GM23248 (cell line): ENCODE measurements at places on chromosomes 3 and 15.

- no peak for DNase-seq
Observed at GRCh38 chr3:151890721-151891141, 17.3 kb downstream of the SUCNR1 start.

GRCh38 chr15:58396181-58396580 is 35.6 kb upstream of the LIPC start:
- DNase-seq: peak; percentile 98

DNA sequence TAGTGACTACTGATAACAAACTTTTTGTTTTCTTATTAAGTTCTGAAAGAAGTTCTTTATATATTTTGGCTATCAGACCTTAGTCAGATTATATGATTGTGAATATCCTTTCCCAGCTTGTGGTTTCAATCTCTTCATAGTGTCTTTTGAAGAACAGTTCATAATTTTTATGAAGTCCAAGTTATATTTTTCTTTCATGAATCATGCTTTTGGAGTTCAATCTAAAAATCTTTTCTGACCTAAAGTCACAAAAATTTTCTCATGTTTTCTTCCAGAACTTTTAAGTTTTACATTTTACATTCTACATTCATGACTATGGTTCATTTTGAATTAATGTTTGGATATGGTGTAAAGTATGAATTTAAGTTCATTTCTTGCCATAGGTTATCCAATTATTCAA is 34.2 kb upstream of the OCA2 start:
- peak; percentile 36 for DNase-seq

- no peak for DNase-seq
Observed at GRCh38 chr15:89809093-89809786, 5.4 kb downstream of the ANPEP start.

DNA sequence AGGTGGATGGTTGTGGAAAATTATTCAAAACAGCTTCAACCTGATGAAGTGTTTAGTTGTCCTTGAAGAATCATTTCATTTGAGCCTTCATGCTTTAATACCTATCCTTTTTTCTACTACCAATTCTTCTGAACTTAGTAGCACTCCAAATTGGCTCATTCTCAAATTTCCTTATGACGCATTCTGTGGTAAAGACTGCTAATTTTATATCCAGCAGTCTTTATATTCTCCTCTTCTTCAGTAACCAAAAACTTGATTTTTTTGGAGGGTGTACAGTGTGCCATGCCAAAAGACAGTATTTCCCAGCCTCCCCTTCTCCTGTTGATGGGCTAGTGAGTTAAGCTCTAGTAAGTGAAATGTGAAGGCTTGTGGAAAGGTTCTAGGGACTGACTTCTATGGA is 25.2 kb downstream of the CGNL1 start:
- DNase-seq: peak; percentile 20

DNA sequence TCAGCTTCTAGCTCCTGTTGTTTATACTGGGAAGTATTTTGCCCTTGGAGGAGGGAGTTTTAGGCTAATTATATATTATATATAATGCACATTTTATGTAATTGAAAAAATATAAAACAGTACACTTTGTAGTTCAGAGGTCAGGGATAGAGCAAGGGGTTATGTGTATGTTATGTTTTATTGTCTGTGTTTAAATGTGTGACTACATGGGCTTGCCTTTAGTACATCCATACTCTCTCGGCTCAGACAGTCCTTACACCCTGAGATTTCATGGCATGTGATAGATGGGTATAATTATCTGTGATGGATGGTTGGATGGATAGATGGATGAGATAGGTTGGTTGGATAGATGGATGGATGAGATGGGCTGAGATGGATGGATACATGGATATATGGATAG is 17.4 kb upstream of the ST3GAL6 start:
- no peak for DNase-seq

- peak; percentile 83 for DNase-seq
Observed at GRCh38 chr3:78887029-78887428, 880.8 kb downstream of the ROBO1 start.

- peak; percentile 65 for DNase-seq
Observed at GRCh38 chr3:56157693-56158362, 310.4 kb downstream of the ERC2 start.

DNA sequence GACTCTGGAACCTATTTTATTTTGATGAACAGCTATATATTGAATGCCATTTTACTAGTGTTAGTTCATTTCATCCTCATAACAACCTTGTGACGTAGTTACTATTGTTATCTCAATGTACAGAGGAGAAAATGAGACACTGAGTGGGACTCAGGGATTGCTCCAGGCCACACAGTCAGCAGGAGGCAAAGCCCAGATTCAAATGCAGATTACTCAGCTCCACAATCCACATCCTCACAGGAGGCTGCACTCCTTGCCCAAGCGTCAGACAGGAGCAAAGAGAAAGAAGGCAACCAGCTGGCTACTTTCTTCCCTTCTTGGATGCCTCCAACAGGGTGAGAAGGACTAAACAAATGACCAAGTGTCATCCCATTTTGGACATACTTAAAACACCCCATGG is 92.0 kb upstream of the CCDC54 start:
- DNase-seq: peak; percentile 55

GRCh38 chr15:83476066-83476465 is 28.9 kb downstream of the SH3GL3 start:
- no peak for DNase-seq

GRCh38 chr15:33194237-33194636 is 277 bp downstream of the FMN1 start:
- peak; percentile 20 for DNase-seq

GRCh38 chr3:150409512-150410310 is 1.6 kb downstream of the TSC22D2 start:
- peak; percentile 82 for DNase-seq

- DNase-seq: no peak
Observed at GRCh38 chr15:73293773-73294172, 75.0 kb downstream of the HCN4 start.

DNA sequence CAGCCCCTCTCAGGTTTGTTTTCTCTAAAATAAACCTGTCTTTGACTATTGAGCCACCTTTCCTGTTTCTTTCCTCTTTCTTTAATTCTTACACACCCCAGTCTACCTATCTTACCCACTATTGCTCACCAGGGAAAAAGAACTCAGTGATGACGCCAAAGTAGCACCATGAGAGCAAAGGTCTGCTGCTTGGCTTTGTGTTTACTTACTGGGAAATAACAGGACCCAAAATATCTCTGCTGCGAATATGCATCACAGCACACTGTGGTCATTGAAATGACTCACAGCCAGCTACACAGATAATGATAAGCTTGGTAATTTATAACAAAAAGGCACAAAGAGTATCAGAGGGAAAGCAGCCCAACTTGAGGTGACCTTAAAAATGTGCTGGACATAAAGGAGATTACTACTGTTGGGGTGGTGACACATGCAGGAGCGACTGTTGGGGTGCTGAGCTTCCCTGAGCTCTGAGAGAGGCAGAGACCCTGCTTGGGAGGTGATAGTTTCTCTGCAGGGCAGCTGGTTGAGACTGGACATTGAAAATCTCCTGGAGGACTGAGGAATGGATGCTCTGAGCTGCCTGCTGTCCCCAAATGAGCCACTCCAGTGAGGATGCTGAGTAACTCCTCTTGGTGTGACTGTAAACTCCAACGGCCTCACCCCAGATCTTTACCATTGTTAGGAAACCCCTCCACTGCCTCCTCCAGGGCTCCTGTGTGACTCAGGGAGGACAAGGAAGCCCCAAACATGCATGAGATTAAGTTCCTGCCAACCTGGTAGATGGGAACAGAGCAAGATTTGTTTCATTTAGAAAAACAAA is 14.5 kb downstream of the EFCAB12 start:
- DNase-seq: peak; percentile 93

DNA sequence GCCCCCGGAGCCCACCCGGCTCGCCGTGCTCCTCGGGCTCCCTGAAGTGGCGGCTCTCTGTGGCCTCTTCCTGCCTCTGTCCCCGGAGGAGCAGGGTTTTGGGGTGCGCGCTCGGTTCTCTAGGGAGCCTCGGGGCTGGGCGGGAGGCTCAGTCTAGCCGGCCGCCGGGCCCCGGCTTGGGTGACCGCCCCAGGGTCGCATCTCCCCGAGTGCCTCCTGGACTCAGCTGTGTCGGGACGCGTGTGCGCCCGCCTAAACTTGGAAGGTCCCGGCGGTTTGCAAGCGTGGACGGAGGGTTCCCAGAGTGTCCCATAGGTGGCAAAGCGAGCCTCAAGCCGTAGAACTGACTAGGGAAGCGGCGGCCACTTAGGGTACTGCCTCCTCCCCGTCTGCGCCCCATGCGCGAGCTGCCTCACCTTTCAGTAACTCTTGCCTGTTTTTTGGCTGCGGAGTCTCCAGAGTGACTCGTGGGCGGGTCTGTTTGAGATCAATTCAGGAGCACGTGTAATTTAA is 601 bp downstream of the ACTL6A start:
- DNase-seq: peak; percentile 96

GRCh38 chr15:82900511-82901060 is 51.9 kb downstream of the HOMER2 start:
- DNase-seq: peak; percentile 42

DNA sequence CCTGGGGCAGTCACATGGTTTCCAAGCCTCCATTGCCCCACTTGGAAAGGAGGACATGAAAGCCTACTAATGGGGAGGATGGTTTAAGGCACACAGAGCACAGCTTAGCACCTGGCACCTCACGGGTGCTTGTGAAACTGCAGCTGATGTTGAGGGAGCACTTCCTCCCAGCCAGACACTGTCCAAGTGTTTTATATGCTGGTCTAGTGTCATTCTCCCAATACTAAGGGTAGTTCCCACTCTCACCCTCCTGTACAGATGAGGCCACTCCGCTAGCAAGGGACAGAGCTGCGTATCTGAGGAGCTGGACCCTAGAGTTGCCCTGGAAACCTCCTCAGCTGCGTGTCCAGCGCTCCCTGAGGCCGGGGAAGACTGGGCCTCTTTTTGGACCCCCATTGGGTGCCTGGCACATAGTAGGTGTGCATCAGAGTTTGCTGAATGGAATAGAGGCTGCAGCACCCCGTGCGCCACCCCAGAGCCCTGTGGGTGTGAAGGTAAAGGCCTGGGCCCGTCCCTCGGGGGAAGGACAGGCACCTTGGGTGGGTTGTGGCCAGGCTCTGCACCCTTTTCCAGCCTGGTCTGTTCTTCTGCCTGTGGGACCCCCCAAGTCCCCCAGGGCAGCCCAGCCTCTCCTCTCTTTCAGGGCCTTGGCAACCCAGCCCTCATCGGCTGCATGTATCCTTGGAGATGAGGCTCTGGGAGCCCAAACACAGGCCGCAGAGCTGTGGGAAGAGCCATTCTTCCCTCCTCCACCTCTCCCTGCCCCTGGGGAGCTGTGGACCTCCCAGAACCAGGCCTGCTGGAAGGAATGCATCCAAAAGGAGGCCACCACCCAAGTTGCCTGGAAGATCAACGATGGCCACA is 31.3 kb downstream of the DNASE1L3 start:
- DNase-seq: no peak

- DNase-seq: no peak
Observed at GRCh38 chr15:37524601-37525000, 409.8 kb upstream of the TMCO5A start.

GRCh38 chr3:74636981-74637380 is 22.5 kb upstream of the CNTN3 start:
- DNase-seq: peak; percentile 74

DNA sequence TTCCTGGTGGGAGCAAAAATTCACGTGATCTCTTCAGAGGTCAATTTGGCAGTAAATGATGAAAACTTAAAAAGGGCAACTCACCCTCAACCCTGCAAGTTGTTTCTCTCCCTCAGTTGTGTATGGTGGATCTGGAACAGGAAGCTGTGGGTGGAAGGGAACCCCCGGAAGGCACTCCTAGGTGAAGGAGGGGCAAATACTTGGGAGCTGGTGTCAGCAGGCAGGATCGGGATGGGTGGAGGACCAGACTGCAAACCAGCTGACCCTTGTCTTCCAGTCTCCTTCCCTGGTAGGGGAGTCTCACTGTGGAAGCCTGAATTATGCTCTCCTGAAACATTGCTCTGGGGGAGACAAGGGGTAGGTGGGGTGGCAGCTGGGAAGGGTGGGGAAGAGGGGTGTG is 33.5 kb downstream of the PRR23E start:
- DNase-seq: peak; percentile 65

- no peak for DNase-seq
Observed at GRCh38 chr15:46768287-46768686, 949.0 kb upstream of the SEMA6D start.

DNA sequence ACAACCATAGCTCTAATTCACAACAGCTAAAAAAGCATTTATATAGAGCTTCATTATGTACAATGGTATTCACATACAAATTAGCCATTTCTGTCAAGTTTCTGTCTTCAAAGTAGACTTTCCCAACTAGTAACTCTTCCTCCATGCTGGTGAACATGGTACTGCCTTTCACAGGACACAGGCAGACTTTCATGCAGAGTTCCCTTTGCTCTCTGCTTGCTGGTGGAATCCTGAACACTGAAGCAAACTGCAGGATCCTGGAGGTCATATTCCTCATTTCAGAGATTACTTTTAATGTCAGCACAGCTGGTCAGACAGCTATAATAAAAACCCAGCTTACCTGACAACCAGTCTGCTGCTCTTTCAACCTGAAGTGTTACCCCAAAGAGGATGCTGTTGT is 53.6 kb downstream of the TASOR start:
- DNase-seq: no peak

- DNase-seq: no peak
Observed at GRCh38 chr3:194286375-194287146, 64.6 kb downstream of the CPN2 start.

GRCh38 chr3:130081351-130081881 is at the start of gene ALG1L2:
ALG1L2 (plus strand) TSS chr3:130081831; CDS start chr3:130082017, 186 bp downstream.
- no peak for DNase-seq

DNA sequence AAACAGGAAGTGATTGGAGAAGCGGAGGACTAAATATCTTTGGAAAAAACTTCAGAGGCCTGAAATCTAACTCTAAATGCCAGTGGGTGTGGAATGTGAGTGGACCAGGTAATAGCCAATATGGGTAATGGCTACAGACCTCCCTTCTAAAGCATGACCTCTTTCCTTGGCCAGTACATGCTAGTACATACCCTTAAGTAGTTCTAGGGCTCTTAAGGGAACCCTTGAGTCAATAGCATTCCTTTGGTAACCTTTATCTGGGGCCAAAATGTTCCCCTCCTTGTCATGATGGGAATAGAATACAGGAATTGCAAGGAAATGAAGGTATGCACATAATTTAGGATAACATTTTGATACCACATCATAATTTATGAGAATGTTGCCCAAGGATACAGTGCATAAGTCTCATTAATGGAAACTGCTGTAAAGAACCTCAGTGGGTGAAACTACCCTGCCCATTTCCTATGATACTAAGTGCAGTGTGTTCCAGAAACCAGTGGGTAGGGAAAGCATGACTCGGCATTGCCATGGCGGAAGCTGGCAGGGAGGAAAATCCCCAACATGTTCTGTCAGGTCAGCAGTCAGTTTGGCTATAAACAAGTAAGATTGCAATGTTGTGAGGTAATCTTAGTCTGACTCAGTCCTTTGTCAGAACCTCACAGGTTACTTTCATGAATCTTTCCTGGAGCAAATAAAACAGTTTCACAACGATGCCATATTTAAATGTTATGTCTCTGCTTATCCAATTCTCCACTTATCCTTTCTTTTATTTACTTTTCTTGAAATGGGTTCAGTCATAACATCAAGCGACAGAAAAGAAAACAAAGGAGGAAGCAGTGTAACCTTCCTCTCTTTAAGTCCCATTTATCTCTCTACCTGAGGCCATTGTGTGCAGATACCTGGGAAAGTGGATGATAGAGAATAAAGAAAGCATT is 23.5 kb upstream of the RAP2B start:
- DNase-seq: peak; percentile 95
